ENCODE measurements at places on chromosomes 12 and 14.

GRCh38 chr14:29175706-29176105 lies 409.1 kb downstream of the FOXG1 start:
- DNase-seq, result no peak

GRCh38 chr14:51020024-51020710 lies 74.7 kb downstream of the TRIM9 start:
- peak; percentile 33 for DNase-seq

- no peak for DNase-seq
Observed at GRCh38 chr14:96225745-96226151, 21.1 kb downstream of the BDKRB2 start.

DNA sequence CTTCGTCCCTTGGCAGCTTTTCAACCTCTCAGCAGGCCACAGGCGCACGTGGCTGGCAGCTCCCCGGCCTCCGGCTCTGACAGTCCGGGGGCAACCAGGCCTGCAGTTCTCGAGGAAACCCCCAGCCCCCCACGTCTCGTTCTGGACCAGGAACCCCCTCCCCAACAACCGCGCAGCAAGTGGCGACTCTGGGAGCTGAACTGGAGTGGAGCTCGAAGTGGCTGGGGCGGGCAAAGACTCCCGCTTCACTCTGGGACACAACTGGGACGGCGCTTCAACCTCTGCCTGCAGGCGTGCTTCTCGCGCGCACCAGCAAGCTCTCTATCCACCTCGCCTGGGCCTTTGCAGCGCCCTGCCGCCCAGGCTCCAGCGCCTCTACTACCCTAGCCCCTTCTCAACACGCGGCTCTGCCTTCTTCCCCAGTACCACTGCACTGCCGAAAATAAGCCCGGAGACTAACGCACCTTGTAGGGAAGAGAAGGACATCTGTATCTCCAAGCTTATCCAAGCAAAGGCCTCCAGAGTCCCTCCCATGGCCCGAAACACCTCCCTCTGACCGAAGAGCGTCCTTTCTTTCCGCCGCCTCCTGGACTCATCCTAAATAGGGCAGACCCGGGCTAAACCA lies 2.4 kb upstream of the NKX2-1 start:
- DNase-seq, result no peak

DNA sequence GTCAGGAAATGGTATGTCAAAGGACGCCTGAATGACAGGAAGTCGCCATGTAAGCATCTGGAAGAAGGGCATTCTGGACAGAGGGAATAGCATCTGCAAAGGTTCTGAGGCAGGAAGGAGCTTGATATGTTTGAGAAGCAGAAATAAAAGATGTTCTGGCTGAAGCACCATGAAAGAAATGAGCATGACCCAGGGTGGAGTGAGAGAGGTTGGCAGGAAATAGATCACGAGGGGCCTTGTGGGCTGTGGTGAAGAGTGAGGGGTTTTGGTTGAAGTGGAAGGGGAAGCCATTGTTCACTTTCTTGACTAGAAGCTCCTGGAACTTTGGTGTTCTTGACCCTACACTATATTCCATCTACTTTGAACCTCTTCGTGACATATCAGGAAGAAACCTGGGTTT lies 99.4 kb upstream of the PARP11 start:
- no peak for DNase-seq

GRCh38 chr12:77189901-77190416 lies 124.6 kb upstream of the E2F7 start:
- DNase-seq, result peak; percentile 91

DNA sequence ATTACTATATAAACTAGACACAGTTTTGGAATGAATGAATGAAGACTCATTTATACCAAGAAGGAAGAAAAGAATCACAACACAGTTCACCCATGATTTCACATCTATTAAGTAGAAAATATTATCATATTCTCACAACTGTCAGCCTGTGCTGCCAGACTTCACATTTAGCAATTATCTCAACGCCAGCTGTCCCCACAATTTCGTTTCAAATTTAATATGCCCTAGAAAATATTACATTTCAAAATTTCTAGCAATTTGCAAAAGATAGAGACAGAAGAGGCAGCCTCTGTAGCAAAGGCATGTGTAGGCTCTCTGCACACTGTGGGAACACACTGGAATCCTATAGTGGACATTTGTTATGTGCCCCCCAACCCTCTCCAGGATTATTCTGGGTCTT lies 83.6 kb downstream of the ANKS1B start:
- no peak for DNase-seq

- DNase-seq, result peak; percentile 27
Observed at GRCh38 chr12:67193704-67194103, 75.5 kb upstream of the CAND1 start.

DNA sequence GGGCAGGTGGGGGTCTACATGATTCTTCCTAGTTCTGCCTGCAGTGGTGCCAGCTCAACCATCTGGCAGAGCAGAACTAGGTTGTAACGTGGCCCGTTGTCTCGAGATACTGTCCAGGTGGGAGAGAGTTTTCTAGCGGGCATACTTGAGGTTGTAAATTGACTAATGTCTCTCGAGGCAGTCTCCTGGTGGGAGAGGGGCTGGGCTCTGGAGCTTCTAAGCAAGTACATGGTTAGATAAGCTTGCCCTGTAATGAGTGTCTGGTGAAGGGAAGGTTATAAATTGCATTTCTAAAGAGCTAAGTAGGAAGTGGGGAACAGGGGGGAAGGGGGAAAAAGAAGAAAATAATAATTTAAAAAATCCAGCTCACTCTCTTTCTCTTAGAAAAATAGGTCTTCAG lies 18.1 kb downstream of the BDKRB1 start:
- no peak for DNase-seq

DNA sequence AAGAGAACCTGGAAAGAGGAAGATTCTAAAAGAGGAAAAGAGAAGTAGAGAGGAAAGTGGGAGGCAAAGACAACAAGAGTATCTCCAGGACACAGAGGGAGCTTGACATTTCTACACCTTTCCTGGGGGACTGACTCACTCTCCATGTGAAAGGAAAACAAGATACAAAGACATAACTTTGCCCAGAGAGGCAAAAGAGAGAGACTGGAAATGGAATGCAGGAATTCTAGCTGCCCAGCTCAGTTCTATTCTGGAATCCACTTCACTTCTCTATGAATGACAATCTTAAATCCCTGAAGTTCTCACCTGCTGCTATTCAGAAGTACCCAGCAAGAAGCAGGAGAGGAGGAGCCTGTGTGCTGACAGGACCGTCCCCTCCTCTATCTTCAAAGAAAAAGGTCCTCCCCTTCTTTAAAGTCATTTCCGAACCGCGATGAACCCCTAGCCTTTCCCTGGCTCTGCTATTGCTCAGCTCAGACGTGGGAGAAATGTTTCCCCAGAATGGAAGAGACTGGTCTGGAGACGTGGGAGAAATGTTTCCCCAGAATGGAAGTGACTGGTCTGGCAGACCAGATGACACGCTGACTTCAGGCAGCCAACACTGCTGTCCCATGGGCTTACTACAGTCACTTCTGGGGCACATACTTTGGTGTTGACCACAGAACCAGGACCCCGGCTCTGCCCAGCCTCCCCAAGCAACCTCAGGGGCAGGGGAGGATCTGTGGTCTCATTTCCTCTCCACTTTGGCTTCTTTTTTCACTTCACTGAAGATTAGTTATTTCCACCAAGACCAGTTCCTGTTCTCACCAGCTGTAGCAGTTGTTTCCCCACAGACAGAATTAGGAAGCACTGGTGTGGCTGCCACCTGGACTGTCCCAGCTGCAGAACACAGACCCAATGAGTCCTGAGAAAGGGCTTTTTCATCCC lies 8.3 kb downstream of the FMNL3 start:
- DNase-seq, result peak; percentile 67

- DNase-seq, result peak; percentile 76
Observed at GRCh38 chr12:121626853-121627640, 717 bp downstream of the ORAI1 start.

DNA sequence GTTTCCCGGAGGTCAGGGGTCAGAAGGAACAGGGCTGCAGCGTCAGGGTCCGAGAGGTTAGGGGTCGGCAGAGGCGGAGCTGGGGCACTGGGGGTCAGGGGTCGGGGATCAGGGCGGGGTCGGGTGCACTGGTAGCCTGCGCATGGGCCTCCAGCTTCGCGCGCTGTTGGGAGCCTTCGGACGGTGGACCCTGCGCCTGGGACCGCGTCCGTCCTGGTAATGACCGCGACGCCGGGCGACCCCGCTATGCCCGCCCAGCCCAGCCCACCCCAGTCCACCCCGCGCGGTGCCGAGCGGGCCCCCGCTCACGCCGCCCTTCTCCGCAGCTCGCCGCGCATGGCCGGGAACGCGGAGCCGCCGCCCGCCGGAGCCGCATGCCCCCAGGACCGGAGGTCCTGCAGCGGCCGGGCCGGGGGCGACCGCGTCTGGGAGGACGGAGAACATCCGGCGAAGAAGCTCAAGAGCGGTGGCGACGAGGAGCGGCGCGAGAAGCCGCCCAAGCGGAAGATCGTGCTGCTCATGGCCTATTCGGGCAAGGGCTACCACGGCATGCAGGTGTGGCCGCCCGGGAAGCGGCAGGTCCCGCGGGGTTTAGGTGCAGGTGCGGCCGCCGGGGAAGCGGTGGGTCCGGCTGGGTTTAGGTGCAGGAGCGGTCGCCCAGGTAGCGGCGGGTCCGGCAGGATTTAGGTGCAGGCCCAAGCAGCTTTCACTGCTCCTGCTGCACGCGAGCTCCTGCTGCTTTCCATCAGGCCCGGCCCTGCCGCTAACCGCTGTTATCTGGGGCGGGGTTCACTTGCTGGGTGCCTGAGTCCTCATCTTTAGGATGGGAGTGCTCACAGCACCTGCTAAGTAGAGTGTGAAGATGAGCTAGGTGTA lies 743 bp downstream of the PUS1 start:
- DNase-seq, result no peak

GRCh38 chr14:39351708-39352107 lies 80.5 kb downstream of the FBXO33 start:
- no peak for DNase-seq

DNA sequence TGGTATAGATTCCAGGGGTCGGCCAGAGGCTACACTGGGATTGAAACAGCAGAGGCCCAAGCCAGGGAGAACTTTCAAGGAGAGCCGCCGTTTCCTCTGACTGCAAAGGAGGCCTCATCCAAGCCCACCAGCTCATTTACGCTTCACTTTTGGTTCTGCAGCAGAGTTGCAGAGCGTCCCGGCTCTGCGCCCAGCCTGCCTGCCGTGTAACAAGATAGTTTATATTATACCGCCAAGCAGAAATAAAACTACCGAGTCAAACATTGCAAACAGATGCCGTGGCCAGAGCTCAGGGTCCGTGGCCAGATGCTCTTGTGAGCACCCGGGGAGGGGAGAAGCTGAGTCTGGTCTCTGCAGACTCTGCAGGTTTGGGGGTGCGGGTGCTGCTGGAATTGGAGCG lies 60.7 kb upstream of the TBX3 start:
- DNase-seq, result no peak

Measured in astrocyte of the spinal cord (primary cell).